ENCODE measurements at places on chromosomes 12 and 14.

DNA sequence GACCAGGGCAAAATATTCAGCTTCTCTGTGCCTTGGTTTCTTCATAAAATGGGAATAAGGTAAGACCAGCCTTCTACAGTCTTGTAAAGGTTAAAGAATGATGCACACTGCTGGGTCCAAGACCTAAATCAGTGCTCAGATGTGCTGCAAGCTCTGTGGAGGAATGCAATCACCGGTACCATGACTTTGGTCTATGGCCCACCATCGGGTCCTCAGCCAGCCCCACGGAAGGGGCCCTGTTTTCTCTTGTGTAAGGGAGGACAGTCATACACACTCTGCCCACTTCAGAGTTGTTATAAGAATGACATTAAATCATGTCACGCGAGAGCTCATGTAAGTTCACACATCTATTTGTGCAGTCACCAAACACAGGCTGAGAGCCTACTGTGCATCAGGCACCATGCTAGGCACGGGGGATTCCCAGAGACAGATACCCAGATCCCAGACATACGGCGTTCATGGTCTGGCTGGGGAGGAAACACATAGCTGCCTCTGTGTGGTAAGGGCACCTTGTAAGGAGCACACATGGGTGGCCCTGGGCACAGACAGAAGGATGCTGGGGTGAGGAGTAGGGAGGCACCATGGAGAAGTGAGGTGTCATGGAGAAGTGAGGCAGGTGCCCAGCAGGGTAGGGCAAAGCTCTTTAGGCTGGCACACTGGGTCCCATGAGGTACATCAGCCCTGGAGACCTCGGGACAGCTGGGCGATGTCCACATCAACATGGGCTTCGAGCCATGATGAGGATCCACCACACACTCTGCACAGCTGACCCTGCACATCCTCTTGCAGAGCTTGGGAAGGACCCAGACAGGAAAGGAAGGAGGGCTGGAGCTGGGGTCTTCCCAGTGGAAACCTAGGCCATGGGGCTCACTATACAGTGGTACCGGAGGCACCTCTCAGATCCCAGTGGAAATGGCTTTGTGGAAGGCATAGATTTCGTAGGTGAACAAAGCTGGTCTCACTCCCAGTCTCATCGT lies 190.4 kb upstream of the DIO3 start:
- DNase-seq: no peak

- DNase-seq: no peak
These were observed 385.3 kb upstream of the DDHD1 start for GRCh38 chr14:53538316-53538881.

GRCh38 chr14:85531587-85532373 lies 1.8 kb downstream of the FLRT2 start:
- peak; percentile 7 for DNase-seq

DNA sequence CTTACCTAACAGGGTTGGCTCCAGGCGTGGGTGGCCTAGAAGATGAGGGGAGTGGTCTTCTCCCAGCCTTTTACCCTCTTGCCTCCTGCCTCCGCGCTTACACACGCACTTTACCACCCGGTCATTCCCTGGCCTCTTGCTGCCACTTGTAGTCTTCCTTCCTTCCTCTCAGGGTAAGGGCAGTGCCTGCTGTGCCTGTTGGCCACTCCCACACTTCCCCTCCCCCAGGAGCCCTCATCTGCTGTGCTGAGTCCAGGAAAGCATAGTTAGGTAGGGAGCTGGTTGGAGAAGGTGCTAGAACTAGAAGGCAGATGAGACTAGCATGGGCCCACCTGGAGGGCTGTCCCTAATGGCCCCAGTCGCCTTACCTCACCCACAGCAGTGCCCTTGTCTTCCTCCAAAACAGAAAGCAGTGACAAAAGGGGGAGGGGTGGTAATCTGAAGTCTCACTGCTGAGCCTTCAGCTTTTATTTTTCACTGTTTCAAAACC lies 54.3 kb upstream of the SRSF5 start:
- no peak for DNase-seq

DNA sequence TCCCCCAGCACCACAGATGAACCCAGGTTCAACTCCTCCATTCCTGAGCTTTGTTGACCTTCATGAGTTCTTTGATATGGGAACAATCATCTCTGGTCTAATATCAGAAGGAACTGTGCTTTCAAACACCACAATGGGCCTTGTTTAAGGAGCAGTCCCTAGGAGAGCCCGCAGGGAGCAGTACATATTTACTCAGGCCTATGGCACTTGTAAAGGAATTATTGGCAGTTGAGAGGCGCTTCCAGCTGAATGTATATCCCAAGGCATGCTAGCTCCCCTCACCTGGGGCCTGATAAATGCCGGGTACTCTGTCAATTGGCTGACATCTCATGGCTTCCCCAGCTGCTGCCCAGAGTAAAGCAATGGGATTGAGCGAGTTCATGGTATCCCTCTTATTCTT lies 76.2 kb downstream of the ZFP36L1 start:
- DNase-seq: no peak

DNA sequence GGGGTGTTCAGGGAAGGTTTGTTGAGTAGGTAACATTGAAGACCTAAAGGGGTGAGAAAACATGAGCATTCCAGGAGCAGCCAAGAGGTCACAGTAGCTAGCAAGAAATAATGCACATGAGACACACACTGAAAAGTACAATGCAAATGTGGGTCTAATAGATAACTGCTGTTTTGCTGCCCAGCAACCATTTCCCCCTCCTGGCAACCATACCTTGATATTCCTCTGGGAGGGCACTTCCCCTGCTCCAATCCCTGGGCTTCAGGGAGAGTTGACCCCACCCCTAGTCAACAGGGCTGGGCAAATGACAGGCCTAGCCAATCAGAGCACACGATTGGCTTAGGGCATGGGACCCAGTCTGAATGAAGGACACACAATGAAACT lies 8.5 kb upstream of the ACTN1 start:
- no peak for DNase-seq

DNA sequence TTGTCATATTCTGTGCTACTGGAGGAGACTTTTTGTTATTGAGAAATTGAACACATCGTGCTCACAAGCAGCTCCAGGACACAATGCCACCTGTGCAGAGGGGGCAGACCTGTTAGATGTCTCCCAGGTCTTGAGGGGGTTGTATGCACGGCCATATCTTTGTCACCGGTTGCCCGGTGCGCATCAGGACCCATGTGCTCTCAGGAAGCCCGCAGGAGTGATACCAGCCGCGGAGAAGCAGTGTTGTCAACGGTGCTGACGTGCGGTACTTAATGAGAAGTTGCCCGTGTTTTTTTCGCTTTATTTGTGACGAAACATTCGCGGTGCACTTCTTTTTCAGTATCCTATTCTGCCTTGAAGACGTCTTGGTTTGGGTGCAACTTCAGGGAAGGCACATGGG lies 128.2 kb upstream of the RTL1 start:
- no peak for DNase-seq

- no peak for DNase-seq
These were observed 1.3 kb downstream of the ZNF219 start for GRCh38 chr14:21096978-21097635.

DNA sequence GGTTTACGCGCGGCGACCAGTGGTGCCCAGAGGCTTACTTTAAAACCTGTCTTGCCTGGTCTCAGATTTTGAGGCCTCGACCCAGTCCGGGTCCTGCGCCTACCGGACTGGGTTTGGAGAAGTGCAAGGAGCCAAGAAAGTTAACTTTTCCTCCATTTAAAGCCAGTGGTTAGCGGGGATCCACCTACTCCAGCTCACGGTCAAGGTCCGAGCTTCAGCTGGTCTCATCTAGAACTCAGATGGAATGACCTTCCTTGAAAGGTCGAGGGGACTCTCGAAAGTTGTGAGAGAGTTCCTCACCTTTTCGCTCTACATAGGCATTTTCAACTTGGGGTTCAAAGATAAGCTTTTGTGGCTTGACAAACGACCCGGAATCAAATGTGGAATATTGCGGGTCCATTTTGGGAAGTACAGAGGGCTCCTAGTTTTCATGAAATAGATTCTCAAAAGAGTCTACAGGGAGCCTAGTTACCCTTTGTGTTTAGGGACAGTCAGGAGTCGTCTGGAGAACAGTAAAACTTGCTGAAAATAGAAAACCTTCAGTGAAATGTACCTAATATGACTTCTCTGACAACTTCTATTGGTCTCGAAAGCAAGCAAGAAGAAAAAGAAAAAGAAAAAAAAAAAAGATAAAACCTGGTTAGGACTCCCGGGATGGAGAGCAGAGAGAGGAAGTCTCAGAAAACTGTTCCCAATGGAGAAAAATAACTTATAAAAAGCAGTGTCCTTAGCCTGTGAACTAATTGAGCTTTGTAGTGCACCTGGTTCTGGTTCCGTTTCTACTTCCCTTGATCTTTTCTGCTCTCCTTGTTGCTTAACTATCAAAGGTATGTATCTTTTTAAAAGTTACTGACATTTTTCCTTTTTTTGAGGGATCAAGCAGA lies 1.4 kb downstream of the KCNMB4 start:
- no peak for DNase-seq

DNA sequence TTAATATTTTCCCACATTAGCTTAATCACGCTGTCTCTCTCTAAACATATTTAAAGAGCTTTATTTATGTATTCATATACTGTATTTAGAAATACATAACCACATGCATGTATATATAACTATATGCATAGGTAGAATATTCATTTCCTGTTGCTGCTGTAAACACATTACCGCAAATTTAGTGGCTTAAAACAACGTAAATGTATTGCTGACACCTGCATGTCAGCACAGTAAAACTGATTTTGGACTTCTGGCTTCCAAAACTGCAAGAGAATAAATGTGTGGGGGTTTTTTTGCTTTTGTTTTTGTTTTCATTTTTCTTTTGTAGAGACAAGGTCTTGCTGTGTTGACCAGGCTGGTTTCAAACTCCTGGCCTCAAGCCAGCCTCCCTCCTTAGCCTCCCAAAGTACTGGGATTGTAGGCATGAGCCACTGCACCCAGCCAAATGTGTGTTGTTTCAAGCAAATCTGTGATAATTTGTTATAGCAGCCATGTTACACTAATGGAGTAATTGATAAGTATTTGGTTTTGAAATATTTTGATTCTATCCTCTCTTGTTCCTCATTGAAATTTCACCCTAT lies 61.9 kb upstream of the CMKLR1 start:
- no peak for DNase-seq

DNA sequence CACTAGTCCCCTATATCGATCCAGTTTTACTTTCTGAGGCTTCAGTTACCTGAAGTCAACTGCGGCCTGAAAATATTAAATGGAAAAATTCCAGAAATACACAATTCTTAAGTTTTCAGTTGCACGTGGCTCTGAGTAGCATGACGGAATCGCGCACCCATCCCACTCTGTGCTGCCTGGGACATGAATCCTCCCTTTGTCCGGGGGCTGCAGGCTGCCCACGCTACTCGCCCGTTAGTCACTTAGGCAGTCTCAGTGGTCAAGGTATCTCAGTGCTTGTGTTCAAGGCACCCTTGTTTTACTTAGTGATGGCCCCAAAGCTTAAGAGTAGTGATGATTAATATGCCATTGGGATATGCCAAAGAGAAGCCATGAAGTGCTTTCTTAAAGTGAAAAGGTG lies 46.6 kb downstream of the LGMN start:
- DNase-seq: no peak

DNA sequence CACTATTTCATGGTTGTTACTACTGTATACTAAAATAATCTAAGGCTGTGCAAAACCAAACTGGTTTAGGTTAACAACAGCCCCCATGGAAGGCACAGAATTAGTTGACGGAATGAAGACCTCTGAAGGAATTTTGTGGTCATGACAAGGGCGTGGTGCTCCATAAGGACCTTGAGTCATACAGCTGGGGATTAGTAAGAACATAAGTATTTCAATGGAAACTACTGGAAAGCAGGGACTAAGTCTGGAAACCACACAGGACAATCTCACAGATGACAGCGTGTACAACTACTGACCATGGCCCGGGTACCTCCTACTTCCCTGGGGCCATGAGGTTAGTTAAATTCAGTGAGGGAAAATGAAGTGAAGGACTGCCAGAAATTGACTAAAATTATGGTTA lies 98.5 kb upstream of the PLEKHA5 start:
- peak; percentile 95 for DNase-seq

DNA sequence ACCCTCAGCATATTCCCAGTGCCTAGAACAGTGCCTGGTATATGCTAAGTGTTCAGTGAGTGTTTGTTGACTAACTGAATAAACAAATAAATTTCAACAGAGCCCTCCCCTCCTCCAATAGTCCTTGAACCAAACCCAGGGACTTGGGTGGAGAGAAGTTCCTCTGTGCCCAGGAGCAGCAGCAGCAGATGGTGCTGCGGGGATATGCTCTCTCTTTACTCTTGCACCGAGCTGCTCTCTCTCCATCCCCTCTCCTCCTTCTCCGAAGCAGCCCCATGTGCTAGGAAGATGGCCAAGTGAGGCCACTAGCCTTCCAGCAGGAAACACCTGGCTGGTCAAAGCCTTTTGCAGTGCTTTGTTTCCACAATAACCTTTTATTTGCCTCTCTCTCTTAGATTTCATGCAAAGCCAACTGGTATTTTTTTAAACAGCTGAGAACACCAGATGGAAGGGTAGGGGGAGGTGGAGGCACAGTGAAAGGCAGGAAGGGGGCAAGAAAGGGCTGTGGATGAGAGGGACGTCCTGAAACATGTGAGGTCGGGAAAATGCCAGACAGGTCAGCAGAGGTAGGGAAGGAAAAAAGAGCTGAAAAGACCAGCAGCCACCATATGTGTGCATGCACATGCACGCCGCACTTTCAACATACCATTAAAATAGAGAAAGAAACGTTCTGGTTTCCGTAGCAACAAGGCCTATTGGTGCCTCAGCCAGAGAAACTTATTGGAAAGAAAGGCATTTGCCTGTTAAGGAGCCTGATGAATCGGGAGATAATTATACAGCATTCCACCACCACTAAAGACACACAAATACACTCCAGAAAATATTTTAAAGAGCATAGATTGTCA lies 78.9 kb downstream of the EMP1 start:
- DNase-seq: no peak

DNA sequence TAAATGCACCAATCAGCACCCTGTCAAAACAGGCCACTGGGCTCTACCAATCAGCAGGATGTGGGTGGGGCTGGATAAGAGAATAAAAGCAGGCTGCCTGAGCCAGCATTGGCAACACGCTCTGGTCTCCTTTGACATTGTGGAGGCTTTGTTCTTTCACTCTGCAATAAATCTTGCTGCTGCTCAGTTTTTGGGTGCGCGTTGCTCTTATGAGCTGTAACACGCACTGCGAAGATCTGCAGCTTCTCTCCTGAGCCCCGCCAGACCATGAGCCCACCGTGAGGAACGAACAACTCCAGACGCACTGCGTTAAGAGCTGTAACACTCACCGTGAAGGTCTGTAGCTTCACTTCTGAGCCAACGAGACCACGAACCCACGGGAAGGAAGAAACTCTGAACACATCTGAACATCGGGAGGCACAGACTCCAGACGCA lies 8.4 kb upstream of the PIANP start:
- DNase-seq: peak; percentile 56

DNA sequence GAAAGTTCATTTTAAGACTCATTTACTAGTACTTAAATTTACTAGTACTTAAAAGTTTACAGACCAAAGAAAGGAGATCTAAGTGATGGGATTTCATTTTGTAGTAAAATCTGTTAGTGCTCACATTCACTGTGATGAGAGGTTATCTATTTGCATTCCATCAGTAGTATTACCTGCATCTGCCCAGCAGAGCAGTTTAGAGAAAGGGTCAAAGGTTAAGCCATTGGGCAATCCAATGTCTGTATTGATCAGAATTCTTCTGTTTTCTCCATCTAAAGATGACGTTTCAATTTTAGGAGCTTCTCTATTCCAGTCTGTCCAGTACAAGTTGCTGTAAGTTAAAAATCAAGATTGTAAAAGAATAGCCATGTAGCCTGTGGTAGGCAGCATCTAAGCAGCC lies 18.3 kb downstream of the RTRAF start:
- DNase-seq: no peak

- DNase-seq: no peak
These were observed 11.4 kb upstream of the ART4 start for GRCh38 chr12:14854586-14855183.

GRCh38 chr12:112146123-112146522 lies 20.8 kb downstream of the TRAFD1 start:
- DNase-seq: no peak

Measured in HT1080 (cell line).